DND-41 (cell line): ENCODE measurements at places on chromosomes 1 and 21.
A peak's percentile ranks its signal among the peaks of the same experiment; 100 is the strongest.

DNA sequence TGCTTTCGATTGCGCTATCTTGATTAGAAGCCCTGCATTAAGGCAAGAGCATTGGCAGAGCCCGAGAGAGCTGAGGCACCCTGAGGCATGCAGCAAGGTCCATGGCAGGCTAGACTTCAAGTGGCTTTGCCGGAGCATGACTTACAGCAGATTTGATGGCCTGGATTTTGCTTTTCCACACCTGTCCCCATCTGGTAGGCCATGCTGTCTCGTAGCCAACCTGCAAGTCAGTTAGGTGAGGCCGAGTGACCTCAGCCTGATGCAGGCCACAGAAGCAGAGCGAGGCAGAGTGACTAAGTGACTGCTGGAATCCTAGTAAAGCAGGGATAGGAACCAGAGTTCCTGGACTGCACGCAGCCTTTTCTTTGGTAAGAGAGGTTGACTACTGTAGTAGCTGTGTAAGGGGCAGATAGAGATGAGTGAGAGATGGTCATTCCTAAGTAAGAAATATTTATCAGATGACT, 148.9 kb downstream of the PBX1 start:
- no peak for DNase-seq
- H3K27ac ChIP-seq, result no peak overlapping the region
- H3K4me3 ChIP-seq, result no peak overlapping the region

DNA sequence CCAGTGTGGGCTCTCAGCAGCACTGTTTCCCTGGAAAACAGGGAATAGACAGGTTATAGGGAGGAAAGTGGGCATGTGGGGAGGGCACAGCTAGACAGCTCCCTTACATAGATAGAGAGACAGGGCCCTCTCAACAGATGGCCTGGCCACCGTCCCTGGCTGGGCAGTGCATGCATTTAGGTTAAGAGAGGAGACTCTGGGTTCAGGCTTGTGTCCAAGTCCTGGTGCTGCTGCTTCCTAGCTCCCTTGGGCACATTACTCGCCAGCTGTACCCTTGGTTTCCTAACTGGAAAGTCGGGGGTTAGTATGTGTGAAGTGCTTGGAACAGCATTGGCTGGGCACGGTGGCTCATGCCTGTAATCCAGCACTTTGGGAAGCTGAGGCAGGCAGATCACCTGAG, 9.1 kb downstream of the PLOD1 start:
- no peak for DNase-seq
- H3K4me3 ChIP-seq, result no peak overlapping the region
- H3K27ac ChIP-seq, result no peak overlapping the region
- H3K27me3 ChIP-seq, result no peaks in the 10 kb centered on the region

GRCh38 chr1:97743129-97743528, 177.7 kb downstream of the DPYD start:
- no peak overlapping the region for H3K27ac ChIP-seq
- no peak overlapping the region for H3K4me3 ChIP-seq

DNA sequence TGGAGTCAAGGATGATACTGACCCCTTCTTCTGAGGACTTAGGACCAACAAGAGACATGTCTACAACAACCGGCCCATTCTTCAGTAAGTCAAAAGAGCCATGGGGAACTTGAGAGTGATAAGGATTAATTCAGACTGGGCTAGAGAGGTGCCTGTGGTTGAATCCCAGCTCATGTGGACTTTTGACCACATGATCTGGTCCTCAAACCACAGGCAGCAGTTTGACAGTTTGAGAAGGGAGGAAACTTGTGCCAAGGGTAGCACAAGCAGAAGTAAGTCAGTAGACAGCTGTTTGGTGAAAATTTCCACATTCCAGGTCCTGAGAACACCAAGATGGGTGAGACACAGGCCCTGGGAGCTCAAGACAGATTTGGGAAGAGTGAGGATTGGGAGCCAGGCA, 19.8 kb downstream of the SH3BP5L start:
- H3K27me3 ChIP-seq, result no peaks in the 10 kb centered on the region
- no peak overlapping the region for H3K4me3 ChIP-seq
- DNase-seq, result no peak

GRCh38 chr1:175155473-175155856, 37.1 kb downstream of the KIAA0040 start:
- H3K4me1 ChIP-seq, result no peaks in the 10 kb centered on the region
- H3K27me3 ChIP-seq, result peaks cover 2% of the 10 kb centered on the region
- no peak overlapping the region for H3K27ac ChIP-seq
- H3K4me3 ChIP-seq, result no peak overlapping the region
- H3K36me3 ChIP-seq, result no peaks in the 10 kb centered on the region
- DNase-seq, result no peak

DNA sequence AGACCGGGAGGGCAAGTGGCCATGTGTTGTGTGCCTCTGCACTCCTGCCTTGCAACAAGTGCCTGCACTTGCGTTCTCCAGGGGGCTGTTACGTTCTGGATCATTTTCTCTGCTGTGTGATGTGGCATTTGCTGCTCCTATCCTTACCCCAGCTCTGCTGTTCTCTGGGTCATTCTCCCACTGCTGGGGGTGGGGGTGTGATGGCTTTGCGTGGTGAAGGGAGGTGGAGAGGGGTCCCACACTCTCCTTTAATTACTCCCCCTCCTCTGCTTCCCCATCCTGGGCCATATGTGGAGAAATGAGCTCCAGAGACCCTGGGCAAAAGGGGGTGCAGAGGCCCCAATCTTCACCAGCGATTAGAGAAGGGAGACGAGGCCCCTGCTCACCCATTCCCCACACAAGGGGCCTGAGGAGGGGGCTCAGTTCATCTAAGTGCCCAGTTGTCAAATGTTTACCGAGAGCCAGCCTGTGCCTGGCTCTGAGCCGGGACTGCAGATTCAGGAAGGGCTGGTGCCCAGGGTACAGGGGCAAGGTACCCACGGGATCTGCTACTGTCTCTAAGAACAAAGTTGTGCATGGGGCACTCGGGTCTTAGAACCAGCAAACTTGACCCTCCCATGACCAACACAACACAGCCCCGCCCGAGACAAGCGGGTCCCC, 355.4 kb downstream of the PTPRU start:
- H3K27ac ChIP-seq, result no peak overlapping the region
- H3K4me1 ChIP-seq, result no peaks in the 10 kb centered on the region

GRCh38 chr1:230818901-230819300, 49.4 kb downstream of the C1orf198 start:
- no peaks in the 10 kb centered on the region for H3K36me3 ChIP-seq
- H3K27me3 ChIP-seq, result peaks cover 6% of the 10 kb centered on the region
- no peaks in the 10 kb centered on the region for H3K4me1 ChIP-seq
- H3K27ac ChIP-seq, result no peak overlapping the region
- no peak overlapping the region for H3K4me3 ChIP-seq
- no peak for DNase-seq

- DNase-seq, result no peak
- no peak overlapping the region for H3K4me3 ChIP-seq
- peaks cover 95% of the 10 kb centered on the region for H3K36me3 ChIP-seq
- H3K27me3 ChIP-seq, result no peaks in the 10 kb centered on the region
Measured at GRCh38 chr1:100073531-100073930, 59.2 kb downstream of the SASS6 start.

DNA sequence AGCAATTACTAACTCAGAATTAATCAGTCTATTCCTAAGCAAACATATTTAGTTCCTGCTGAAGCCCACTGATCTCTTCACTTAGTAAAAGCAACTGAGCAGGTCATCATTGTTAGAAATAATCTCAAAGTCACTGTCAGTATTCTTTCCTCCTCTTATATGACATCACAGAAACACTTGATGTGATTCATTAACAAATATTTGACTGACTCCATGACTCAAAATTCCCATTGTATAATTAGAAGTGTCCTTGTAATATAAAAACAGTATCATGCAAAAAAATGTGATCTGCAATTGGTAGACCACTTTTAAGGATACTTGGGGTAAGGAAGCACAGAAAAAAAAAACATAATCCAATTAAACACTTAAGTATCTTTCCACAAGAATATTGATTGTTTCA, 194.4 kb downstream of the DPYD start:
- H3K36me3 ChIP-seq, result peaks cover under 1% of the 10 kb centered on the region; the same call in 1 of the 2 replicates
- no peak for DNase-seq
- H3K27ac ChIP-seq, result no peak overlapping the region
- no peak overlapping the region for H3K4me3 ChIP-seq

DNA sequence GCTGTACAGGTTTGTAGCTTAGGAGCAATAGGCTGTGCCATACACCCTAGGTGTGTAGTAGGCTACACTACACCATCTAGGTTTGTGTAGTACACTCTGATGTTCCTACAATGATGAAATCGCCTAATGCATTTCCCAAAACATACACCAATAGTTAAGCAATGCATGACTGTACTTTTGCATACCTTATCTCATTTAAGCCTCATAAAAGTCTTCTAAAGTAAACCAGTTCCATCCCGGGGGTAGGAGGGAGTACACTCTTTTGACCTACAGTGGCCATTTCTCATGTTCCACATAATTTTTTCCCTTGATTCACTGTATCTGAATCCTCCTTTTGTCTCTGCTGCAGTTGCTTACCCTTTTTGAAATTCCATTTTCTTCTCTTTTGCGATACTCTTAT, 12.2 kb downstream of the TRMT13 start:
- H3K4me1 ChIP-seq, result no peaks in the 10 kb centered on the region
- H3K27ac ChIP-seq, result no peak overlapping the region
- H3K4me3 ChIP-seq, result no peak overlapping the region
- peaks cover 90% of the 10 kb centered on the region for H3K36me3 ChIP-seq
- no peaks in the 10 kb centered on the region for H3K27me3 ChIP-seq

GRCh38 chr1:154867064-154867825, 2.8 kb downstream of the KCNN3 start:
- DNase-seq, result no peak
- no peaks in the 10 kb centered on the region for H3K36me3 ChIP-seq
- no peak overlapping the region for H3K27ac ChIP-seq
- no peak overlapping the region for H3K4me3 ChIP-seq
- H3K27me3 ChIP-seq, result peaks cover 8% of the 10 kb centered on the region

- no peak within 1 kb of the TSS for H3K4me3 ChIP-seq
- H3K4me1 ChIP-seq, result no peaks in the 10 kb centered on the region
- no peaks in the 10 kb centered on the region for H3K27me3 ChIP-seq
Measured at GRCh38 chr1:31815752-31816500, at the start of gene SPOCD1. Gene SPOCD1 (minus strand): TSS chr1:31816022. CDS start chr1:31815333, 689 bp downstream.

DNA sequence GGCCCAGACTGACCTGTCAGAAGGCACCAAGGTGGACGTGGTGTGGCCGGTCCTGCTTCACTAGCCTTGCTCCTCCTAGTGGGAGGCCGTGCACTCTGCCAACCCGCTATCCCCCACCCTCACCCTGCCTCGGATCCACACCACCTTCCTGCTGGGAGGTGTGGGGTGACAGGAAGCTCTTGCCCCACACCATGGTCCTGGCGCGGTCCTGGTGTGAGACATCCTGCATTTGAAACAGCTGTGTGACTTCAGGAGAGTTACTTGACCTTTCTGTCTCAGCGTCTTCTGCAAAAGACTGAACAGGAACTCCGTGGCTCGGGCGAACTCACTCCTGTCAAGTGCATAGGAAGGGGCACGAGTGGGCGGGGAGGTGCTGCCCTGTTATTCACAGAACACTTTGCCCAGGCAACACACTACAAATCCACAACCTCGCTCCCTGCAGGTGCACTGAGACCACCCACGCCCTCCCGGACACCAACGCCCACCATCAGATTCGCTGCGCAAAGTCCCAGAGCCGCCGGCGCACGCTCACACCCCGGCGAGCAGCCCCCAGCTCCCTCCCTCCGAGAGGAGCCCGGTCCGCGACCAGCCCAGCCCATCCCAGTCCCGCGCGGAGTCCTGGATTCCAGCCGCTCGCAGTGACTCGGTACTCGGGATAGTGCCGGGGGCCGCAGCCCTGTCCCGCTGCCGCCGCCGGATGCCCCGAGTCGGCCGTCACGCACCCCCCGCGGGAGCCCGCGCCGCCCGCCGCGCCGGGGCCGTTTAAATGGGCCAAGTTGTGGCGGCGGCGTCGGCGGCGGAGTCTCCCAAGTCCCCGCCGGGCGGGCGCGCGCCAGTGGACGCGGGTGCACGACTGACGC, at the start of gene SAMD11:
Gene SAMD11 (plus strand): TSS at position 793 of the 860 bp plus-strand sequence. CDS start 509 bp downstream, outside the sequence.
- no peak within 1 kb of the TSS for H3K27ac ChIP-seq
- H3K27me3 ChIP-seq, result peaks cover 83% of the 10 kb centered on the region
- no peaks in the 10 kb centered on the region for H3K36me3 ChIP-seq
- peaks cover 35% of the 10 kb centered on the region for H3K4me1 ChIP-seq
- peak within 1 kb of the TSS; percentile 40 for H3K4me3 ChIP-seq

DNA sequence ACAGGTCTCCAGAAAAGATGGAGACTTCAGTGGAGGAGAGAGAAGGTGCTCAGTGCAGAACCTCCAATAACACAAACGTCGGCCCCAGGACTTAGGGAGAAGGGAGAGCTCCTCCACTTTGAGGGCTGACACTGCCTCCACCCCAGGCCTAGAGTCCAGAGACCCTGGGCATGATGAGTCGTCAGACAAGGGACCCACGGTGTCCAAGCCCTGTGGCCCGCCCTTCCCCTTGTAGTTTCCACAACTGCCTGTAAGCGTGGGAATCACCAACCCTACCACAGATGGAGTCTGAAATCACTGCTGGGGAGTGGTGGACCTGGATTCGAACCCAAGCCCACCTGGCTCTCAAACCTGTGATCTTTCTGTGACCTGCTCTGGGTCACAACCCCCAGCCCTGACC, 281.1 kb downstream of the NPHP4 start:
- no peak overlapping the region for H3K27ac ChIP-seq
- no peaks in the 10 kb centered on the region for H3K36me3 ChIP-seq
- H3K4me1 ChIP-seq, result no peaks in the 10 kb centered on the region
- DNase-seq, result no peak
- no peak overlapping the region for H3K4me3 ChIP-seq

DNA sequence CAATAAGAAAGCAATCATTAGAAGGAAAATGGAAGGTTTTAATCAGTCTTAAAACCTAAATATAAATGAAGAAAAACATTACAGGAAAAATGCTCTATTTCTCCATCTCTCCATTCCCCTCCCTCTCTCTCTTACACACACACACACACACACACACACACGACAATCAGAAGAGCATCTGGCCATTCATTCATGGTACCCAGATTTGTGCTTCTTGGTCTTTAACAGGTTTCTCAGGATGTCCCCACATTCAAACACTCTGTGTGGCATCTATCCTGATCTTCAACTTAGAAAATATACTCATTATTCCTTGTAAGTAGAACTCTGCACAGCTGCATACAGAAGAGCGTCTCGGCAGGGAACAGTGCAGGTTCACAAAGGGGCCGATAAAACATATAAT, 779 bp downstream of the LRRC40 start:
- no peak for DNase-seq
- no peaks in the 10 kb centered on the region for H3K27me3 ChIP-seq

DNA sequence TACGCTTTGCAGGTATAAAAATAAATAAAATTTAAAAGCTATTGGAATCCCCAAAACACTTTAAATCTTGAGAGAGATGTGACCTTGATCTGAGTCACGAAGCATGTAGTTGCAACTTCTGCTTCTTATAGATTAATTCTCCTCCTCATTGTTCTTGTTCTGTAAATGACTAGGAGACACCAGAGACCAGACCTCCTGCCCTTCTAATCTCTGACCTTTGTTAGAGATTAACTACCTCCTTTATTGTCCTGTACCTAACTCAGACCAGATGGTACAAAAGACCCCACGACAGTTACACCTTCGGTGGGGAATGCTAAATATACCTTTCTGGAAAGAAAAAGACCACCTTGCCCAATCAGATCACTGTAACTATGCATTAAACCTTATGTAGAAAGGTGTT, 76.9 kb upstream of the NEK2 start:
- no peak for DNase-seq
- no peak overlapping the region for H3K27ac ChIP-seq
- no peaks in the 10 kb centered on the region for H3K4me1 ChIP-seq
- no peak overlapping the region for H3K4me3 ChIP-seq

- H3K4me3 ChIP-seq, result no peak overlapping the region
- peak overlapping the region; percentile 65 for H3K27ac ChIP-seq
- peaks cover 22% of the 10 kb centered on the region for H3K4me1 ChIP-seq
- peak; percentile 52 for DNase-seq
Measured at GRCh38 chr1:192489748-192490147, 85.8 kb upstream of the RGS1 start.
